KG1 (cell line): ENCODE measurements at places on chromosomes 7 and 10.

DNA sequence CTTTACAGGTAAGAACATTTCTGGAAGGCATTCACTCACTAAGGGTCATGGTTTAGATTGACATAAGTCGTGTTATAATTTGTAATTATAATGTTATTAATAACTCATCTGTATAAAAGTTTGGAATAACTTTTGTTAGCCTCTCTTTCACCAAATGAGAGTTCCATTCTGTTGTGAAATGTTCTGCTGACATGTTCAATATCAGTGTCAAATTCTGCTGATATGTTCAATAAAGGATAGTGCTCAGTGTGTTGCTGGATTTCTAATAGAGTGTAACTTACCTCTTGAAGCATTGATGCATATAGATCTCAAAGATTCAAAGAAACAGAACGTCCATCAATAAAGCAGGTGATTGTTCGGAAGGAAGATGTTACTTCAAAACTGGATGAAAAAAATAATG, 30.6 kb downstream of the ANLN start:
- no peak for DNase-seq

DNA sequence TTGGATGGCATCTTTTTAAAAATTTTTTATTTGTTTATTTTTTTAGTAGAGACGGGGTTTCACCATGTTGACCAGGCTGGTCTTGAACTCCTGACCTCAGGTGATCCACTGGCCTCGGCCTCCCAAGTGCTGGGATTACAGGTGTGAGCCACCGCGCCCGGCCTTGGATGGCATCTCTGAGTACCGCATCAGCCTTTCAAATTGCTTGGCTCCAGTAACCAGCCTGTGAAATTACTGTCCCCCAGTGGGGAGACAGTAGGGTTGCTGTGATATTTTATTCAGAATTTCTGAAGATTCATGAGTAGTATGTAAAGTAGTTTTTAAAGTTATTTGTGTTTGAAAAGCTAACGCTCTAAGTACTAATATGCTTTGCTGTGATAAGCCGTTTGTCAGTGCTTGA, 1.2 kb downstream of the NUB1 start:
- DNase-seq = no peak

- DNase-seq = no peak
These were observed 5.7 kb downstream of the PPIF start for GRCh38 chr10:79353000-79353406.

- DNase-seq = no peak
These were observed 12.8 kb downstream of the CRYGN start for GRCh38 chr7:151426904-151427704.

DNA sequence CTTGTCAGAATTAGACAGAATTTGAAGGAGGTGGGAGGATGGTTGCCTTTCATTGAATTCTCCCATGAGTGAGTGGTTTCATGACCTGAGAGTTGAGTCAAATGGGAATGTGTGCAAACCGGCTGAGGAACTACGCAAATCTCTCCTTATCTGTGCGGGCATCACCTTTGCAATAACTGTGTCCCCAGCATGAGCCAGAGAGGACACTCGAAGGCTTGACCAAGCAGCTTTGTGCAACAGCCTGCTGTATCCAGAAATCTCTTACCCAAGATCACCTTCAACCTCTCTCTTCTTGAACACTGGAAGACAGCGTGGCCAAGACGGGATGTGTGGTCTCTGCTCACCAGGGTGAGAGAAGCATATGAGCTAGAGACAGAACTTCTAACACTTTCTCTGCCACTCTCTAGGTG, 93.8 kb upstream of the IKZF1 start:
- DNase-seq = no peak

- DNase-seq = no peak
These were observed 19.4 kb downstream of the ACSL5 start for GRCh38 chr10:112393341-112393740.

- no peak for DNase-seq
These were observed 6.4 kb downstream of the NFKB2 start for GRCh38 chr10:102401735-102402511.

- no peak for DNase-seq
These were observed 178.0 kb downstream of the CELF2 start for GRCh38 chr10:11195623-11196022.

GRCh38 chr7:98341106-98341505, 59.6 kb downstream of the BRI3 start:
- DNase-seq = no peak

- DNase-seq = peak; percentile 32
These were observed 61.7 kb downstream of the PWWP2B start for GRCh38 chr10:132458586-132459300.

- no peak for DNase-seq
These were observed 6.4 kb upstream of the FIGNL1 start for GRCh38 chr7:50456371-50457123.

DNA sequence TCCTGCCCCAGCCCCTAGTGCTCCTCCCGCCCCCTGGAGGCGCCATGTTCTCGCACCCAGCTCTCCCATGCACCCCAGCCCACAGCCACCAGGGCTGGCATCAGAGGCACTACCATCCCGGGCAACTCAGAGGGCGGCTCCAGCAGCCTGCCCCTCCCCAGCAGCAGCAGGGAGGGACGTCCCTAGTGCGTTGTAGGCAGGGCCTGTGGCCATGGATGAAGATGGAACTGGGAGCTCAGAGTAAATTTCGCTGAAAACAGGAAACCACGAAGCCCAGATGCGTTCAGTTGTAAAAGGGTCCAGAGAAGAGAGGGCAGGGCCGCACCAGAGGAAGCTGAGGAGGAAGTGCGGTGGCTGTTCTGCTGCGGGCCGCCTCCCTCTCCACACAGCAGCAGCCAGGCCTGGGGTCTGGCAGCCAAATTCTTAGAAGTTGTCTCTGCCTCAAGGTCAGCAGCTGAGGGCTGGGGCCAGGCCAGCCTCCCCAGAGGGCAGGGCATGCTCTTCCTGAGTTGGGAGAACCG, 24.6 kb downstream of the VSIR start:
- peak; percentile 91 for DNase-seq

DNA sequence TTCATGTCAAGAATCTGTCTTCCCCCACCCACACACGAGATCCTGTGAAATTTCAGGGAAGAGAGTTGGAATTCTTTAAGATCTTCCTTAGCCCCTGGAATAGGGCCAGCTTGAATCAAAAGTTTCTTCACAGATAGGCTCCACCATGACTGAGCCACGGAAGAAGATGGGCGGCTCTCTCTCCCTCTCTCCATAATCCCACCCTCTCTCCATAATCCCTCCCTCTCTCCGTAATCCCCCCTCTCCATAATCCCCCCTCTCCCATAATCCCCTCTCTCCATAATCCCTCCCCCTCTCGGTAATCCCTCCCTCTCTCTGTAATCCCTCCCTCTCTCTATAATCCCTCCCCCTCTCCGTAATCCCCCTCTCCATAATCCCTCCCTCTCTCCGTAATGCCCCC, 20.4 kb downstream of the SHH start:
- DNase-seq = no peak

- no peak for DNase-seq
These were observed 21.0 kb downstream of the ZCCHC24 start for GRCh38 chr10:79424221-79425073.

DNA sequence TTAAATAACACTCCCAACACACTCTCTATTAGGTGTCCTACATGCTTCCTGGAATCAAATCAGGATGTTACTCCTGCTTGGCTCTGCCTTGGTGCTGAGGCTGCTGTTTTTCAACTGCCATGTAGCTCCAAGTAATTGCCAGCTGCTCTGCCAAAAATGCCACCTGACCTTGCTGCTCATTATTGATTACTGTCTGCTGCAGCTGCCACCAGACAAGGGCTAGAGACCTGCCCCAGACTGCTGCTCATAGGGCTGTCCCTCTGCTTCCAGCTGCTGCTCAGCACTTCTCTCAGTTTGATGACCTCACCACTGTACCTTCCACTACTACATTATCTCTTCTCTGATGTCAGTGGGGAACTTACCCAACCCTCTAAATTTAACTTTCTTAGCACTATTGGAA, 102.5 kb downstream of the PCLO start:
- DNase-seq = no peak

DNA sequence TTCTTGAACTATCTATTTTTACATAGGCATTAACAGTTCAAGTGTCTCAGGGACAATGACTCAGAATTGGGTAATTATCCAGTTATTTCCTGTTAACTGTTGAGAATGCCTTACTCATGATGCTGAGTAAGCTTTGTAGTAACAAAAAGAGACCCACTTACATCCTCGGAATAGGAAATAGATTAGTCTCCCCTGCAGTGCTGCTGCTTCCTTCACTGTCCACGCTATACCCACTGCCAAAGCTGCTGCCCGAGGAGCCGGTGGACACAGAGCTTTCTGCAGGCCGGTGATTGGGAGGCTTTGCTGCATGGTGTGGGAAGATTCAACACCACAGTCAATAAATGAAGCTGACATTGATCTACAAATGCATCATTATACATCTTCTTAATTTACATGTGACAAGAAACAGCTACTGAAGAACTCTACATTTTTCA, 357.1 kb downstream of the PCLO start:
- DNase-seq = no peak
